DMS 273 treated with DMSO at 0.1 percent for 48 hours (cell line): ENCODE measurements at places on chromosomes 2 and 18.

DNA sequence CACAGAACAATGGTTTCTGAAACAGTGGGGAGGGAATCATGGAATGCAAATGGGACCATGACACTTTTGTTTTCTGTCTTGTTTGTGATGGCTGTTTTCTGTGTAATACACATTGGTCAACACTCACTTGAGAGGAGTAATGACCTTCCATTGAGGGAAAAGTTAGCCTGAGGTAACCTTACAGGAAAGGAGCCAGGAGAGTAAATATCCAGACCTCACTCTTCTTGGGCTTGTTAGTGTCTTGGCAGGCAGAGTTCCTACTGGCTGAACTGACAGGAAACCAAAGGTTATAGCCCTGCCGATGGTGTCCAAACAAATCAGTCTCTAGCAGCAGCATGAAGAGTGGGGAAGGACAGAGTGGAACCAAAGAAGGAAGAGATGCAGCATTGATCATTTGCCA is 17.2 kb upstream of the RPRM start:
- no peak for DNase-seq

DNA sequence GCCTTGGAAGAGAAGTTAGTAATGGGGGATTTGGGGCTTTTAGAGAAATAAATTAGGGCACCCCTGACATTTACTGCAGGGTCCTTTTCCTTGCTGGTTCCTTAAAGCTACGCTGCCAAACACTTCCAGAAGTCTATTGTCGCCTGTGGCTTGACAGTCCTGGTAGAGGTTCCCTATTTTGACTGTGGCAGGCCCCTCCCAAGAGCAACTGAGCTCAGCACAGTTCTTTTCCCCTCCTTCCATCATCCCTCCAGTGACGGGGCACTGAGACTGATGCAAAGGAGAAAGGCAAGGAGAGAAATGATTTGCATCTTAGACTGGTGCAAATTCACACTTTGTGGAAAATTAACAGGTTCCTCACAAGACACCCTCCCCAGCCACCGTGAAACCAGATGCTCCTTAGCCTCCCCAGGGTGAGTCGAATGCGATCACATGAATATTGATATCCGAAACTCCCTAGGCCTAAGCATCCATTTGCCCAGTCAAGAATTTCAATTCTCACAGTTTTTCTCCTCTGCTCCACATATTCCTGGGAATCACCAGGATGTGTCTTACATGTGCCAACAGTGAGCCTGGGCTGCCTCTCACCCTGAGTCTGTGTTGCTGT is 45.4 kb downstream of the RABL2A start:
- DNase-seq: no peak

GRCh38 chr2:72543497-72544216 is 282.2 kb downstream of the EXOC6B start:
- DNase-seq: no peak

GRCh38 chr18:24868760-24869237 is 408.4 kb downstream of the HRH4 start:
- no peak for DNase-seq

GRCh38 chr2:238095143-238095542 is 5.0 kb upstream of the ESPNL start:
- DNase-seq: no peak

GRCh38 chr2:69013840-69014821 is 1.2 kb downstream of the ANTXR1 start:
- no peak for DNase-seq

GRCh38 chr18:58997811-58998337 is 133.2 kb downstream of the ZNF532 start:
- no peak for DNase-seq

DNA sequence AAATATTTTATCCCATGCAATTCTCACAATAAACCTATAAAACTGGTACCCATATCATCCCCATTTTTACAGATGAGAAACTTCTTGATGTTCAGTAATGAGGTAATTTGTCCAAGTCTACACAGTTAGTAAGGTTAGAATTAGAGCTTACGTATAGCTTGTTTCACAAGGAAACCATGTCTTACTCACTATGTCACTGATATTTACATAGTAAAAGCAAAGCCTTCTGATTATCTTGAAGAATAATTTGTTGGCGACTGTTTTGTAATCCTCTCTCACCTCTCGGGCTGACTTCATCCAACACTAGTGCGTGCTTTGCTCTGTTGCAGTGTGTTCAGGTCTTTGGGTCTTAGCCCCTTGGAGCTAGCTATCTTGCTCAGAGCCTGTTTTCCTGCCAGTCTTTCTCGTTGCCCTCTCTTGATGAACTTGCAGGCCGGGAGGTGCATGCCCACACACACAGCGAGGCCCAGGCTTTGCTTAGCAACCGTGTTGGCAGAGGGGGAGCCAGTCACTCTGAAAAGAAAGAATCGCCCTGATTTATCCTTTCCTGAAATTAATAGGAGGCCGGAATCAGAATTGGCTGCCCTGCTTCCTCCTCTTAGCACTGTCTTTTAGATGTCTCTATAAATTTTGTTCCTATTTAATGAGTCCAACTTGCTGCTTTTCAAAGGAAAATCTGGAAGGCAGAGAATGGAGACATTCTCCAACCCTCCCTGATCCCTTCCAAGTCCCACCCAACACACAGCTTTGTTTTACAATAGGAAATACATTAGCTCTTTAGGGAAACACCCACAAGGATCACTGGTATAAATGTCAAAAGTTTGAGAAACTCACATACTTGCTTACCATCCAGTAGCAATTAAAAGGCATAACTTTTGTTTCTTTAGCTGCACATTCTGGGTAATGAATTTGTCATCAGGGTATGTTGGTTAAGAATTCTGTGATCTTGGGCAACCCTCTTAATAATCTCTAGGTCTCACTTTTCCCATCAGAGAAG is 97.6 kb upstream of the SEC11C start:
- no peak for DNase-seq

DNA sequence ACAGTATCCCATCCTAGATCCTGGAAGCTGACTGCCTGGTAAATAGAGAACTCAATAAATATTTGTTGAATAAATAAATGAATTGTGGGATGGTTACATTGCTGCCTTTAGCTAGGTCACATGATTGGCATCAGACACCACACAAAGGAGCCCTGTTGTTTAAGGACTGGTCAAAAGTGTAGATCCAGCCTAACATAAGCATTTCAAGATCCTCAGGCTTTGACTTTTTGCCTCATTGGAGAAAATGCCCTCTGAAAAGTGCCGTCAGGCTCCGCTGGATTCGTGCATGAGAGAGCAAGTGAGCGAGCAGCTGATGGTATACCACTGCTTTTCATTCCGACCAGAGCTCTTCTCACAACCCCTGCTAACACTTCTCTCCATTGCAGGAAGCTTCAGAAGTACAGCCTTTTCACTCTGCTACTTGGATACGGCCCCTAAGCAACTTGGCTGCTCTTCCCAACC is 1.3 kb upstream of the ZNF24 start:
- no peak for DNase-seq

GRCh38 chr2:217440000-217440399 is 562.8 kb downstream of the TNS1 start:
- DNase-seq: no peak

DNA sequence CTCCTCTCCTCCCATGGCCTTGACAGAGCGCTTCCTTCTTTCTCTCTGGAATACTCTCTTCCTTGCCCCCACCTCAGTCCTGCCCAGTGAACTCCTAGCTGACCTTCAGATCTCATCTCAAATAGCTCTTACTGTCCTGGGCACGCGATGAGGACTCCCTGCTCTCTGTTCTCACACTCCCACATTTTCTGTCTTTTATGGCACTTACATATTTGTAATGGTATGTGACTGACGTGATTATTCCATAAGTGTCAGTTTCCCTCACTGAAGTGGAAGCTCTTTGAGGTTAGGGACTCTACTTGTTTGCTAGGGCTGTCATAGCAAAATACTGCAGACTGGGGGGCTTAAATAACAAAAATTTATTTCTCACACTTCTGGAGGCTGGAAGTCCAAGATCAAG is 1.7 kb upstream of the DYSF start:
- DNase-seq: no peak

GRCh38 chr18:48990481-48991318 is 39.9 kb upstream of the SMAD7 start:
- DNase-seq: no peak

DNA sequence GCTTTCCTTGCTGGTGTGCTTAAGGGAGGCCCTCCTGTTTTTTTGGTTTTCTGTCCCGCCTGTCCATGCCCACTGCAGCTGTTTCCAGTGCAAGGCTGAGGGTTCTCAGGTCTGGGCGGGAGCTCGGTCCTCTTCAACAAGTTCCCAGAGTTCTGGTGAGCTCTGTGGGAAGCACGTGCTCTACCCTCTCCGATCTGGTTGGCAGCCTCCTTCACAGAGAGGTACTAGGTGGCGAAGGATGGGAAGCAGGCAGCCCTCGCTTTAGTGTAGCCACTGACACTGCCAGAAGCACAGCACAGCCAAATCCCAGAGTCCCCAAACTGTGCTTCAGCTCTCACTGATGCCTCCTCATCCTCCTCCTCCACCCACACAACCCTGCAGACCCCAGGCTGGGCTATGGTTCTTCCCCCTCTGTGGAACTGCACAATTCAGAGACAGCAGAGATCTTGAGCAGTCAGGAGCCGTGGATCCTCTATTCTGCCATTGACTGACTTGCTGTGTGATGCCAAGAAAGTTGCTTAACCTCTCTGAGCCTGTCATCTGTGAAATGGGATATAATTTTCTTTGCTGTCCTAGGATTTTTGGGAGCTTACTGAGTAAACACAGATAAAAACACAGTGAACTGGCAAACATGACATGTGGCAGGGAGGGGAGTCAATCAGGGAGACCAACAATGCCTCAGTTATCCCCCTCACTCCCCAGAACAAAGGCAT is 157.3 kb downstream of the MSH2 start:
- DNase-seq: no peak

GRCh38 chr2:157473581-157473980 is 29.7 kb upstream of the CYTIP start:
- DNase-seq: no peak
